ENCODE measurements at places on chromosomes 5 and 9.
A peak's percentile ranks its signal among the peaks of the same experiment; 100 is the strongest.

DNA sequence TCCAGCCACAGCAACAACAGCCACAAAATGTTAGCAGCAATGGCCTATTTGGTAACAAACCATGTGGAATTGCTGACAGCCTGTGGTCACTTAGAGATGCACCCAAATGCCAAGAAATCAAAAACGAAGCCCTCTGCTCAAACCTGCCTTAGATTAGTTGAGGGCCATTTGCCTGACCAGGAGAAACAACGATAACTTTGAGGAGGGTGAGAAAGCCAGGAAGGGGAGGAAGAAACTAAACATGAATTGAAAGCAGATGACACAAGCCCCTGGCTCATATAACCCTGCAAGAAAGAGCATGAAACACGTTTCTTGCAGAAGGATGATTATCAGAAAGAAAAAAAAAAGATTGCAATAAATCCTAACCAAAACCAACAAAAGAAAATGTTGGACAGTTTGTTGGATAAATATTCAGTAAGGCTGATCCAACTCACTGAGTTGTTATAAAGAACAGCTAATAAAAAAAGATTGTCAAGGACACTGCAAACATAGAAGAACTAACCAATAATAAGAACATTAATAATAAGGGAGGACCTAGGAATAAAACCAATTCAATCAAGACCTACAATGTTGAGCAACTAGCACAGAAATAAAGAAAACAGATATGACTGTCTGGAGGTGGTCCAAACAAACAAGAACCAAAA lies 140.5 kb upstream of the SLC30A5 start:
- no peak overlapping the region for H3K27ac ChIP-seq
- peaks cover 24% of the 10 kb centered on the region for H3K4me1 ChIP-seq
- no peaks in the 10 kb centered on the region for H3K36me3 ChIP-seq
- no peak for DNase-seq
- no peaks in the 10 kb centered on the region for H3K27me3 ChIP-seq
- no peak overlapping the region for H3K4me3 ChIP-seq

DNA sequence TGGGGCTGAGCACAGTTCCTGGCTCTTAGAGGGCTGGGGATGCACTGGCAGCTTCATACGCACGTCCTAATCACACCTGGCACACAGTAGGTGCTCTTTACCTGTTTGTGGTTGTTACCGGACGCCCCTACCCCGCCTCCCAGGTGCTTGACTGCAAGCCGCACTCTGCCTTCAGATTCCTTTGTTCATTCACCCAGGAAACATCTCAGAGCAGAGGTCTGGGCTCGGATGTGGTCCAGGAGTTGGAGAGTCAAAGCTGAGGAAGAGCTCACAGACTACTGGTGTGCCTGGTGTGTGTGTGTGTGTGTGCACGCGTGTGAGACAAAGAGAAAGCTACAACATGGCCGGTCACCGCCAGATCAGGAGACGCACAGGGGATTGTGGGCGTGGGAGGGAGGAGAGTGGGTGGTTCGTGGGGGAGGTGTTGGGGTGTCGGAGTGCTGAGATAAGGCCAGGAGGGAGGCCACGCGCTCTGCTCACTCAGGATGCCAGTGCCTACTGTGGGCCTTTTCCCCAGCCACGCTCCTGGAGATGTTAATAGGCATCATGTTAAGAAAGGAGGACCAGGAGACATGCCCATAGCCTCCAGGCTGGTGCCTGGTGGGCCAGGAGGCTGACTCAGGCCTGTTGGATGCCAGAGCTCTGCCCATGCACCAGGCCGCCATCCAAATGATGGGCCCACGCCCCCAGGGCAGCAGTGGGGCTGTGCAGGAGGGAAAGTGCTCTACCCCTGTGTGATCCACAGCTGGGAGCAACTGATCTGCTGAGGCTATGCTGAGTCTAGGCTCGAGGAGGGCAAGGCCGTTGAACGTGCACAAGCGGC lies 39.9 kb downstream of the CRB2 start:
- no peak for DNase-seq
- no peak overlapping the region for H3K27ac ChIP-seq
- H3K27me3 ChIP-seq = no peaks in the 10 kb centered on the region
- no peaks in the 10 kb centered on the region for H3K4me1 ChIP-seq

GRCh38 chr5:154205441-154206117 lies 15.0 kb downstream of the GALNT10 start:
- no peaks in the 10 kb centered on the region for H3K27me3 ChIP-seq
- no peak for DNase-seq
- H3K4me3 ChIP-seq = no peak overlapping the region
- H3K27ac ChIP-seq = no peak overlapping the region
- H3K4me1 ChIP-seq = peaks cover 11% of the 10 kb centered on the region
- no peaks in the 10 kb centered on the region for H3K36me3 ChIP-seq

DNA sequence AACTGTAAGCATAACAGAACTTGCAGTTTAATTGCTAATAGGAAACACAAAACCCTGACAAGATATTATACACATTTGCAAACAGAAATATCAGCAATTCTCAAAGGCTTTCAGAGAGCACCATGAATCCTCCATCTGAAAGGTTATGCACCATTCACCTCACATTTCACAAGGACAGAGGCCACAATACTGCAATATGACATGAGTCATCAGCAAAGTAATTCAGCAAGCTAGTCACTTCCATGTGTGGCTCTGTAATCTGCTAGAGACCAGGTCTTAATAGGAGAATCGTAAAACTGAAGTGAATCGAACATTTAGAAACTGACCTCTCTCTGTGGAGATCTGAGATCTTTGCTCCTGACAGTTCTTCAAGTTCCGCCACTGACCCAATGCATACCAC lies 28.3 kb downstream of the IARS1 start:
- peaks cover 100% of the 10 kb centered on the region for H3K36me3 ChIP-seq
- H3K4me3 ChIP-seq = no peak overlapping the region
- no peaks in the 10 kb centered on the region for H3K27me3 ChIP-seq
- no peaks in the 10 kb centered on the region for H3K4me1 ChIP-seq
- DNase-seq = no peak

DNA sequence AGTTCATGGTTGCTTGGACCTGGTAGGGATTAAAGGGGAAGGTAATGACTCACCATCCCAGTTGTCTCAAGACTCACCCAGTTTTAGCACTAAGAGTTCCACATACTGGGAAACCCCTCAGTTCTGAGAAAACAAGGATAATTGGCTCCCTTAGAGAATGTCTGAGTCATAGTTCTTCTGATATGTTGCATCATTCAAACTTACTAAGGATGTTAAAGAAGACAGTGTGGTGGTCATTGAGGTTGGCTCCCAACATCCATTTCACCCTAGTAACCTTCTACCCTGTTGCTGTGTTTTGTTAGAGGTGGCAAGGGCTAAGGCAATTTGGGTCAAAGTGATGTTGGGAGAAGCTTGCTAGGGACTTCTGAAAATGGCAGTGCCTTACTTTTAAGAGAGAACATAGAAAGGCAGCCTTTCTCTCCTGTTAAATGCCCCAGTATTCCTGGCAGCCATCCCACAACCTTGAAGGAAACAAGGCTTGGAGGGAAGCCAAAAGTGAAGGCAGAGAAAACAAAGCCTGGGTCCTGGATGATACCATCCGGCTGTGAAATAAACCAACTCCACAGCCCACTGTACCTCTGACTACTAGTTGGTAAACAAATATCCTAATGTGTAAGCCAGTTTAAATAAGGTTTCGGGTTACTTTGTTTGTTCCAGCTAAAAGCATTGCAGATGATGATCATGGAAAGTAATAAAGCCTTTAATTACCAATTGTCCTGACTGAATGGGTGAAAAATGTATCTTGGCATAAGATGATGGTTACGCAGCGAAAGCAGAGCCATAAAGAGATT lies 80.4 kb upstream of the ADAMTSL1 start:
- H3K4me1 ChIP-seq = no peaks in the 10 kb centered on the region
- H3K27me3 ChIP-seq = no peaks in the 10 kb centered on the region
- peak; percentile 25 for DNase-seq
- peak overlapping the region; percentile 74 for H3K27ac ChIP-seq

DNA sequence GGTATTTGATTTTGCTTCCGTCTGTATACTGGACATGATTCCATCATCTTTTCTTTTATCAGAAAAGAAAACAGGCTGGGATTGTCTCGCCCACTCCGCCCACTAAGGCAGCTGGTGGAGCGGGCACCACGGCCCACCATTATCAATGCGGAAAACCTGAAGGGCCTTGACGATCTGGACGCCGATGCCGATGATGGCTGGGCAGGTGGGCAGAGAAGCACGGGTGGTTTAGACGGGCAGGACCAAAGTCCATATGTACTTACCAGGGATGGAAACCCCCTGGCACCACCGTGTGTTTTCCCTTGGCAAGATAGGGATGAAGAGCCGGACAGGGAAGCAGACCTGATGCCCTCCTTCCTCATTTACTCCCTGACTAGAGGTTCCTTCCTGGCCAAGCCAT lies 53.7 kb downstream of the PRRC2B start:
- H3K4me3 ChIP-seq = no peak overlapping the region
- no peak for DNase-seq
- H3K36me3 ChIP-seq = peaks cover 35% of the 10 kb centered on the region
- no peak overlapping the region for H3K27ac ChIP-seq
- H3K27me3 ChIP-seq = no peaks in the 10 kb centered on the region

DNA sequence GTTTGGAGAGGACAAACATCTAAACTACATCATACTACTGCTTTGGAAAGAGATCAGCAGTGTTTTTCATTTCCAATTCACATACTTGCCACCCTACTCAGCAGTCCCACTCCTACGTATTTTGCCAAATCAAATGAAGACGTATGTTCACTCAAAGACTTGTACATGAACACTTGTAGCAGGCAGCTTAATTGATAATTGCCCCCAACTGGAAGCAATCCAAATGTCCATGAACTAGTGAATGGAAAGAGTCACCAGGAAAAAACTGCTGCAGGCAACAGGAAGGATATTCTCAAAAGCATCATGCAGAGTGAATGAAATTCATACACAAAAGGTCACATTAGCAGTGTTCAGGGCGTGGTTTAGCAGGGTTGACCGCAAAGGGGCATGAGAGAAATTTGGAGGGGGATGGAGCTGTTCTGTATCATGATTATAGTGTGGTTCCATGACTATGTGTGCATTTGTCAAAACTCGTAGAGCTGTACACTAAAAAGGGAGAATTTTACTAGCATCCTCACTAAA lies 38.8 kb downstream of the PAEP start:
- H3K4me3 ChIP-seq = no peak overlapping the region
- no peaks in the 10 kb centered on the region for H3K4me1 ChIP-seq
- DNase-seq = no peak

GRCh38 chr9:109117856-109118807 lies 1.6 kb downstream of the TMEM245 start:
- peak overlapping the region; percentile 89 for H3K4me3 ChIP-seq
- peaks cover 61% of the 10 kb centered on the region for H3K4me1 ChIP-seq
- peak overlapping the region; percentile 91 for H3K27ac ChIP-seq

GRCh38 chr5:57626703-57627102 lies 144.1 kb upstream of the ACTBL2 start:
- no peak for DNase-seq
- no peak overlapping the region for H3K4me3 ChIP-seq
- no peaks in the 10 kb centered on the region for H3K36me3 ChIP-seq
- H3K27ac ChIP-seq = no peak overlapping the region
- H3K27me3 ChIP-seq = no peaks in the 10 kb centered on the region
- no peaks in the 10 kb centered on the region for H3K4me1 ChIP-seq

- no peaks in the 10 kb centered on the region for H3K27me3 ChIP-seq
- peak overlapping the region; percentile 84 for H3K4me3 ChIP-seq
- no peaks in the 10 kb centered on the region for H3K36me3 ChIP-seq
- DNase-seq = no peak
Measured at GRCh38 chr9:121268851-121269641, 1.1 kb downstream of the GSN start.

GRCh38 chr9:16031486-16031885 lies 478.6 kb downstream of the CCDC171 start:
- H3K4me3 ChIP-seq = no peak overlapping the region
- no peaks in the 10 kb centered on the region for H3K36me3 ChIP-seq
- H3K4me1 ChIP-seq = no peaks in the 10 kb centered on the region

DNA sequence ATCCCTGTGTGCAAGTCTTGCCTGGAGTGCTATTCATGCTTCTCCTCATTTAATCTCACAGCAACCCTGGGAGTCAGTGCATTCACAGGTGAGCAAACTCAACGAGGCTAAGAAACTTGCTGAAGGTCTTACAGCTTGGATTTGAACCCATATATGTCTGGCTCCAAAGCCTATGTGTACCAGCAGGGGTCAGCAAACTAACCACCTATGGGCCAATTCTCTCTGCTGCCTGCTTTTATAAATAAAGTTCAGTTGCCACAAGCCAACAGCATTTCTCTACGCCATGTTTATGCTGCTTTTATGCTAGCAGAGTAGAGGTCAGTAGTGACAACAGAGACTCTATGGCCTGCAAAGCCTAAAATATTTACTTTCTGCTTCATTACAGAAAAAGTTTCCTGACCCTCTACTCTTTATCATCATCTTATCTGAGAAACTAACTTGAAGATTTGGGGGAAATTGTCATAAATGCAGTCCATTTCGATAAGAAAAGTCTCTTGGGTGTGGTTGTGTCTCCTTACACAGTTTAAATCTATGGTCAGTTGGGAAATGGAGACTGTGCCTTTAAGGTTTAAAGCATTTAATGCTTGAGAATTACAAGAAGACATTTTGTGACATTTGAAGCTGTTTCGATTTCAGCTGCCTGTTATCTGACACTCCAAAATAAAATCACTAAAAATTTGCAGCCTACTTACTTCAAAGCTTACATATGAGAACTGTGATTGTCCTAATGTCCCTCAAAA lies 137.7 kb downstream of the PRELID2 start:
- no peaks in the 10 kb centered on the region for H3K4me1 ChIP-seq
- no peak overlapping the region for H3K27ac ChIP-seq
- DNase-seq = no peak
- no peaks in the 10 kb centered on the region for H3K36me3 ChIP-seq
- H3K27me3 ChIP-seq = no peaks in the 10 kb centered on the region

GRCh38 chr9:109789556-109789955 lies 9.6 kb downstream of the PALM2AKAP2 start:
- H3K36me3 ChIP-seq = no peaks in the 10 kb centered on the region
- no peak for DNase-seq
- no peaks in the 10 kb centered on the region for H3K27me3 ChIP-seq
- no peaks in the 10 kb centered on the region for H3K4me1 ChIP-seq
- H3K4me3 ChIP-seq = no peak overlapping the region
- no peak overlapping the region for H3K27ac ChIP-seq

- no peak for DNase-seq
- no peaks in the 10 kb centered on the region for H3K27me3 ChIP-seq
- H3K27ac ChIP-seq = no peak overlapping the region
- no peaks in the 10 kb centered on the region for H3K36me3 ChIP-seq
- no peaks in the 10 kb centered on the region for H3K4me1 ChIP-seq
Measured at GRCh38 chr5:31095796-31096195, 97.7 kb upstream of the CDH6 start.

DNA sequence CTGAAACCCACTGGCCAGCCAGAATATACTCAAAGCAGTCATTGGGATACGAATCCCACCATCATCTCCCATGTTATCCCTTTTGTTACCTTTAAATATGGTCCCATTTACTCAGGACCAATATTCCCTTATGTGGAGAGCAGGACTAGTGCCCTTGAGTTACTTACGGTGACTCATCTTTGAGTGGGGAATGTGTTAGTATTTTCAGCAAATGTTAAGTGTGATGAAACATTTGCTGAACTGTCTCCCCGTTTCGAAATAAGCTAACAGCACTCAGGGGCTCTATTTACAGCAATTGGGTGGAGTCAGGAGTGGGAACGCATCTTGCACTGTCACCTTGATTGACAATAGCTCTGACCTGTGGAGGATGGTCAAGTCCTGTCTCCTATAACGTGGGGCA lies 67.4 kb downstream of the CTSL start:
- DNase-seq = no peak
- no peaks in the 10 kb centered on the region for H3K36me3 ChIP-seq
- no peaks in the 10 kb centered on the region for H3K27me3 ChIP-seq
- H3K4me1 ChIP-seq = no peaks in the 10 kb centered on the region

All from tibial nerve (tissue), 4 donors.